ENCODE measurements at places on chromosomes 4 and X. TPM values are rescaled to one million over a fixed set of nuclear protein-coding genes. Genes with fewer than 3 reads are reported as not detected.
A peak's percentile ranks its signal among the peaks of the same experiment; 100 is the strongest.

GRCh38 chr4:112176596-112176995 is 31.3 kb downstream of the FAM241A start:
- peak; percentile 79 for ATAC-seq

DNA sequence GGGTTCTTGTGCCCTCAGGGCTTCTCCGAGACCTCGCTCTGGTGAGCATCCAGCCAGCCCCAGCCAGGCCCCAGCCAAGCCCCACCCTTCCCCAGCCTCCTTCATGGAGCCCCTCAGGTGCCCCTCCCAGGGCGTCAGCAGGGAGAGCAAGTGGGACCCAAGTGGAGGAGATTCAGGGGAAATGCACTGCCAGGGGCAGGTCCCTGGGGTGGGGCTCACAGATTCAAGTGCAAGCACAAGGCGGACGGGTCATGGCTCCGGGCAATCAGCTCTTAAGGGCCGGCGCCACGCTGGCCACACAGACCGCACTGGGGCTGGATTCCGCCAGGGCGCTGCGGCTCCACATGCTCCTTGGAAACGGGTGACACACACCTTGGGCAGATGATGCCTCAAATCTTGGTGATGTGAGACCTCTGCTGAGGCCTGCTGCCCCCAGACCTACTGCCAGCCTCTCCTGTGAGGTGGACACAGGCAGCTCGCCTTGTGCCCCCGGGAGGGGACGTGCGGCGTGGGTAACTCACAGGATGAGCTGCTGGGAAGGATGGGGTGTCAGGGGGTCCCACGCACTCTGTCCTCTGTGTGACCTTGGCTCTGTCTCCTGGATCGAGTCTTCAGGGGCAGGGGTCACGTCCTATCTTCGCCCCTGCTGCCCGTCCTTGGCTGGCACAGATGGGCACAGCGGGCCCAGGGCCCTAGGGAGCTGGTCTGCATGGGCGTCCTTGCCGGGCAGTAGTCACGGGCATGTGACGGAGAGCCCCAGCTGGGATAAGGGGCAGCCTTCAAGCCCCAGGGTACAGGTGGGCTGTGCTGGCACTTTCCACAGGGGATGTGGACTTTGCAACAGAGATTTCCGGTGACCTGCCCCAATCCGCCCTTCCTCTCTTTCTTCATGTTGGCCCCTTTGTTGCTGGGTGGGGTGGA is 17.1 kb downstream of the NAT8L start:
- no peak for ATAC-seq

- ATAC-seq, result no peak
Measured at GRCh38 chr4:175614890-175615289, 197.2 kb downstream of the GPM6A start.

The AMOT gene
- total RNA-seq, result 0.86 TPM

The ALPK1 gene
- 55.3 TPM for total RNA-seq
